ENCODE measurements at places on chromosomes 6 and 20.
A peak's percentile ranks its signal among the peaks of the same experiment; 100 is the strongest.

DNA sequence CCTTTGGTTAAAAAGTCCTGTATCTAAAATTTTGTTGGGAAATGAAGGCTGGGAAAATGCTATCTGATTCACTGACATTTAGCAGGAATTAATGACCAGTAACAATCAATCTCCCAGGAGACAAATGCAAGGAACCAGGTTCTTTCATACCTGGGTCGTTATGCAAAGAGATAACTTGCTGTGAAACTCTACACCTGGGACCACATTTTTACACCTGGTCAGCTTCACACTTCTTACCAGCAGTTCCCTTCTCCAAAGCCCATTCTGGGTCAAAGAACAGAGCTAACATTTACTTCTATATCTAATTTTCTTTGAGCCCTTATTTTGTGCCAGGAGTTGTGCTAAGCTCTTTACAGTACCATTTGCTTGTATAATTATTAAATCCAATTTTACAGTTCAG lies 27.4 kb upstream of the STXBP5 start:
- DNase-seq = no peak

GRCh38 chr6:80550748-80551147 lies 444.3 kb downstream of the BCKDHB start:
- no peak for DNase-seq

- no peak for DNase-seq
These were observed 158.5 kb upstream of the ARID1B start for GRCh38 chr6:156618600-156619205.

DNA sequence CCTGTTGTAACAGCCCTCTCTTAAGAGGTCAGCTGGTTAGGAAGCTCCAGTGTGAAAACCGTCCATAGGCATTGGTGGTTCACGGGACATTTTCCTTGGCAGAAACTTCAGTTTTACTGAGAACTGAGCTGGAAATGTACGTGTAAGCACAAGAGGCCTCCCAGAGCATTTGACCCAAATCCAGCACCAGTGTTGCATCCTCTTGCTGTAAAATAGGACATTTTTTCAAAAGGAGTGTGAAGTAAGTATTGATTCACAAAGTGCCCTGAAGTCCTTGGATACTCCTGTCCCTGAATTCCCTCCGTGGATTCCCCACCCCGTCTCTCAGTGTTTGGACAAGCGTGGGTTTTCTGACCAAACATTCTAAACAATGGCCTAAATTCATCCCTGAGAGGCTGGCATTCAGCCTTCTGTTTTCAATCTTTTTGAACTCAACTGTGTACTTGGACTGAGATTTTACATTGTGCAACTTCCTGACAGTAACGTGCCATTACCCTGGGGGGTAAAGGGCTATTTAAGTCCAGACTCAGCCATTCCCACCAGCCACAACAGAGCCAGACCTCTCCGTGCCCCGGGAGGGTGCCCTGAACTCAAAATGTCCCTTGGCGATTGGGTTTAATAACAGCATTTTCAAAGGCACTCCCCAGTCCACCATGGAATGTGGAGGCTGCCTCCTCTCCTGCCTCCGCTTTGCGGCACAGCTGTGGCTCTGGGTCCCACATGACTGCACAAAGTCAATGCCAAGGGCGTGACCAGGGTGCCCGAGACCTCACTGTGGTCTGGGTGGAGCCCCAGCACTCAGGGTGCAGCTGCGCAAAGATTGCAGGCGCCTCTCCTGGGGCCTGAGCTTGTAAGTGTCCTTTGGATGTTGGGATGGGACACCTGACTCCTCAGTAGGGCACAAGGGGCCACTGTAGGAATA lies 92.7 kb upstream of the AFDN start:
- DNase-seq = no peak

GRCh38 chr6:118808793-118809638 lies 84.9 kb upstream of the ASF1A start:
- no peak for DNase-seq

DNA sequence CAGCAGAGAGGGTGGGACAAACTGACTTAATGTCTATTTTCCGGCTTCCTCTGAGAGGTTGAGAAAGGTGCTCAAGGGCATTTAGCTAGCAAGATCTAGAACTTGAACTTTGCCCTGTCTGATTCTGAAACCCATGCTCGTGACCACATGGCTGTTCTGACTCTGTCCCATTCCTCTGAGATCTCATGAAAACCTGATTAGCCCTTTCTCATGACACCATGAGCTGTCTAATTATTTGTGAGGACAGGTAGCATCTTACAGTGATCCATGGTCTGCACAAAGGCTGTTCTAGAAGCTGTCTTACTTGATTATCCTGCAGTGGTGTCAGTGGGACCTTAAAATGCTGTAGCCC lies 89.6 kb upstream of the TOX2 start:
- no peak for DNase-seq

DNA sequence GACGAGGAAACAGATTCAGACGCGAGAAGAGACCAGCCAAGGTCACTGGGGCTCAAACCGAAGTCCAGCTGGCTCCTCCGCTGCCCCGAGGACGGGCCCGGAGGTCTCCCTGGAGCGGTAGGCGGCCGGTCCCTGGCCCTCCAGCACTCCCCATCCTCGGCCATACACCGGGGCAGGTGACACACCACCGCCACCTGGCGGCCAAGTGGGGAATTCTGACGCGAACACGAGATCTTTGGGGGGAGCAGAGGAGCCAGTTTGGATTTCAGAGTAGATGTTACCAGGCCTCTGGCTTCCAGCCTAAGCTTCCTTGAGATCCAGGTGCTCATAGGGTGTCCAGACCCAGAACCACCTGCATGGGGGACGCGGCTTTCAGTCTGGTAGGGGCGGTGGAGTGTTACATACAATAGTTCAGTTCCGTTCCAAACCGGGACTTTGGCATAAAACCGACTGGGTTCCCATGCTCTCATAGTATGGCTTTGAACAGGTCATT lies 16.1 kb downstream of the BPIFB1 start:
- DNase-seq = peak; percentile 33
